Articular chondrocyte of knee joint (primary cell): ENCODE measurements at places on chromosomes 3 and 15. TPM values are rescaled to one million over a fixed set of nuclear protein-coding genes. Genes with fewer than 3 reads are reported as not detected.

MASP1 gene
- 6.5 and 15.1 TPM in 2 replicates for total RNA-seq

EXD1 gene
- total RNA-seq, result not detected in 2 replicates

NR2E3 gene
- not detected in 2 replicates for total RNA-seq

CRABP1 gene
- not detected in 2 replicates for total RNA-seq

CCDC54 gene
- not detected in 2 replicates for total RNA-seq

TJP1 gene
- total RNA-seq, result 72.1 and 92.2 TPM in 2 replicates

ASB14 gene
- total RNA-seq, result under 0.01 and 0.11 TPM in 2 replicates

LAMB2 gene
- 276 and 322 TPM in 2 replicates for total RNA-seq

SNTN gene
- total RNA-seq, result not detected in 2 replicates

LRTM1 gene
- not detected in 2 replicates for total RNA-seq

HMCES gene
- 12.0 and 13.5 TPM in 2 replicates for total RNA-seq
